ENCODE measurements at places on chromosomes 13 and 19. TPM values are rescaled to one million over a fixed set of nuclear protein-coding genes. Genes with fewer than 3 reads are reported as not detected.

DNA sequence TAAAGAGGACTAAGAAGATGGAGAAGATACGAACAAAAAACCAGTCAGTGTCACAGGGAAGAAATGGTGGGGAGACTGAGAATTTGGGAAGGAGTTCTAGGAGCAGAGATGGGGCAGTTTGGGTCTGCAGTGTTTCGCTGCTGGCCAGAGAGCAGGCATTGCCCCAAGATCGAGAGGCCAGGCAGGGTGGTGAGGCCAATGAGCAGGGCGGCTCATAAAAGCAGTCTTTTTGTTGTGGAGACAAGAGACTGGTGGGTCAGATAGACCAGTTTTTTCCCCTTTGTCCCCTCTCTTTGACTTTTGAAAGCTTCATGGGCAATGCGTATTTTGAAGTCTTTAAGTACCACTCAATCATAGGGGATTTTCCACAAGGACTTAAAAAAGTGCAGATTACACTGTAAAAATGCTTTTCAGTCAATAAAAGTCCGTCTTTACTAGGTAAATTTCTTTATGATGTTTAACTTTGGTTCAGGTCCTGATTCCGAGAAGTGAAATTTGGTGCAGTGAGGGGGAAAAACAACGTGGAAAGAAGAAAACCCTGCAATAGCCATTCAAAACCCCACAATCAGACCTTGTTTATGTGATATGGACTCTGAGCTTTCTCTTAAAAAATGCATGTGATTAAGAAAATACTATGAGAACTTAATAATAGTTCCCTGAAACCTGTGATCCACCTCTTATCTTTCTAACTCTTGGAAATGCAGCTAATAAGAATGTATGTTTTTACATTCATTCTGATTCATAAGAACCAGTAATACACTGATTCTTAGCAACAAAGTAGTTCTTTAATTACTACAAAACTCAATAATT is 338.9 kb downstream of the KLF5 start:
- DNase-seq: no peak
- peaks cover 45% of the 10 kb centered on the region for H3K4me1 ChIP-seq
- H3K27me3 ChIP-seq: no peaks in the 10 kb centered on the region
- no peak overlapping the region for H3K4me3 ChIP-seq
- peaks cover 14% of the 10 kb centered on the region for H3K36me3 ChIP-seq

GRCh38 chr13:70623239-70623638 is 515.0 kb upstream of the KLHL1 start:
- H3K27ac ChIP-seq: no peak overlapping the region
- DNase-seq: no peak
- no peaks in the 10 kb centered on the region for H3K4me1 ChIP-seq
- no peak overlapping the region for H3K4me3 ChIP-seq
- H3K36me3 ChIP-seq: no peaks in the 10 kb centered on the region

Gene FGF22
- total RNA-seq: 0.24 TPM

DNA sequence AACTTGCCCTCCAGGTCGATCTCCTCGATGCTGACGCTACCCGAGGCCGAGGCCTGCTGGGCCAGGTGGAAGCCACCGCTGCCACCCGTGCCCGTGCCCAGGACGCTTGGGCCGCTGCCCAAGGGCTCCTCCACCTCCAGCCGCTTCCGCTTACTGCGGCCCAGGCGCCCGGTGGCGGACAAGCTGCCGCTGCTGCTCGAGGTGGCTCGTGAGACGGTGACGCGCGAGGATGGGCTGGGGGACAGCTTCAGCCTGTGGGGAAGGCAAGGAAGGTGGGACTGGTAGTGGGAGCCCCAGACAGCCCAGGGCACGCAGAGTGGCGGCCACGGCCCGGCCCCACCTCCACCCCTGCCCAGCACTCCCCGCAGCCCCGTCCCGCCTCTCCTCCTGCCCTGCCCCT is 6.5 kb upstream of the TIMM13 start:
- no peak overlapping the region for H3K27ac ChIP-seq
- no peaks in the 10 kb centered on the region for H3K27me3 ChIP-seq
- no peaks in the 10 kb centered on the region for H3K4me1 ChIP-seq
- H3K4me3 ChIP-seq: no peak overlapping the region
- DNase-seq: no peak

Gene GPR12
- not detected for total RNA-seq

GRCh38 chr19:47419030-47419783 is at the start of gene MEIS3:
TSS of gene MEIS3 (minus strand) at chr19:47419527. CDS start at chr19:47419081, 446 bp downstream.
- H3K36me3 ChIP-seq: peaks cover 12% of the 10 kb centered on the region
- H3K27ac ChIP-seq: no peak within 1 kb of the TSS

Gene LRRC8E
- 8.0 TPM for total RNA-seq

GRCh38 chr13:42101821-42102585 is 53.6 kb downstream of the DGKH start:
- no peak overlapping the region for H3K27ac ChIP-seq
- no peak overlapping the region for H3K4me3 ChIP-seq
- no peak for DNase-seq
- no peaks in the 10 kb centered on the region for H3K27me3 ChIP-seq
- H3K36me3 ChIP-seq: peaks cover 6% of the 10 kb centered on the region

DNA sequence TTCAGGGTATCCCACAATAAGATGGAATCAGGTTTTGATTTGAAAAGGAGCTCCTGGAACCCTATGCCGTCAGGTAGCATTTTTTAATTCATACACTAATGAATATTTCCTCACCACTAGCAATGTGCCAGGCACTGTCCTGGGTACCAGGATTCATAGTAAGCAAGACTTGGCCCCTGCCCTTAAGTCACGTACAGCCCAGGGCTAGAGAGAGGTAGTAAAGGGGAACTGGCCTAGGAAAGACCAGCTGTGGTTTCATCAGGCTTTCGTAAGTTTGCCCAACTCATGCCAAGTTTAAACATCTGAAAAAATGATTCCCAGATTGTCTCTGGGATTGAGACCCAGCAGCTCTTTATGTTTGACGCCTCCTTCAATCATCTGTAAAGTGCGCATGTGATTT is 45.9 kb upstream of the AMER2 start:
- H3K27ac ChIP-seq: no peak overlapping the region
- H3K27me3 ChIP-seq: peaks cover 45% of the 10 kb centered on the region
- no peaks in the 10 kb centered on the region for H3K36me3 ChIP-seq
- no peaks in the 10 kb centered on the region for H3K4me1 ChIP-seq

GRCh38 chr19:32540621-32541020 is 40.4 kb upstream of the PDCD5 start:
- DNase-seq: no peak
- peaks cover 43% of the 10 kb centered on the region for H3K27me3 ChIP-seq
- H3K4me1 ChIP-seq: no peaks in the 10 kb centered on the region
- H3K27ac ChIP-seq: no peak overlapping the region
- H3K36me3 ChIP-seq: no peaks in the 10 kb centered on the region
- no peak overlapping the region for H3K4me3 ChIP-seq

DNA sequence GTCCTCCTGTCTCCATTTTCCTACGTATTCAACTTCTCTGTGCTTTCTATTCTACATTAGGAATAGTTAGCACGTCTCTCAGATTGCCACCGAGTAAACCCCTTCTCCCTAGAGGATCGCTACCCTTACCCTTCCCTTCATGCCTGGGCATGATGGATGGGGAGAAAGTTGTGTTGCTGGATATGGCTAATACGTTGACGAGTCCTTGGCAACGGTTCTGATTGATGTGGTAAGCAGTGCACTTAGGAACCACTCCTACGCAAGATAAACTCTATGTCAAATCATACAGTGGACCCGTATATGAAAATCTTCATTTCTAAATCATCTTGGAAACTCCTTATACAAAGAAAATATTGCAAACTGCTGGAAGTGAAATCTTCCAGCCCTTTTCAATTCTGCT is 224.5 kb downstream of the EFNB2 start:
- DNase-seq: no peak
- no peak overlapping the region for H3K4me3 ChIP-seq
- H3K36me3 ChIP-seq: no peaks in the 10 kb centered on the region
- no peaks in the 10 kb centered on the region for H3K4me1 ChIP-seq

DNA sequence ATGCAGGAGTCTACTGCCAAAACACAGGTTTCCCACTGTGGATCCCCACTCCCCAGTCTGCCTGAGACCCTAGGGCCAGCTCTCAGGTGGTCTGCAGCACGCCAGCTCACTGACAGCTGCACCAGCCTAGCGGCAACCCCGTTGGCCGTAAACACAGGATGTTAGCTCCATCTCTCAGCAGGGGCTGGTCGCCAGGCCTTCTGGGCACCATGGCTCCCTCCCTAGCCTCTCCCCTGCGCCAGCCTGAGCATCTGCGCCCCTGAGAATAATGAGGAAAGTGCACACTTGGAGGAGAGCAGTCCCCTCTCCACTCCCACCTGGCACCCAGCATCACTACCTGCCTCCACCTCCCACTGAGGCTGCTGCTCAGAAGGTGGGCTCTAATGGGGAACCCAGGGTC is 20.8 kb upstream of the EPHX3 start:
- H3K4me1 ChIP-seq: peaks cover 13% of the 10 kb centered on the region
- DNase-seq: no peak
- peaks cover 51% of the 10 kb centered on the region for H3K36me3 ChIP-seq
- no peaks in the 10 kb centered on the region for H3K27me3 ChIP-seq

GRCh38 chr19:28836421-28836820 is 376.5 kb downstream of the UQCRFS1 start:
- DNase-seq: no peak
- H3K4me1 ChIP-seq: peaks cover 5% of the 10 kb centered on the region
- no peak overlapping the region for H3K27ac ChIP-seq
- H3K4me3 ChIP-seq: no peak overlapping the region
- peaks cover 36% of the 10 kb centered on the region for H3K27me3 ChIP-seq
- H3K36me3 ChIP-seq: no peaks in the 10 kb centered on the region
